ENCODE measurements at places on chromosomes 6 and 20. TPM values are rescaled to one million over a fixed set of nuclear protein-coding genes. Genes with fewer than 3 reads are reported as not detected.

The TNXB gene
- 99.6 TPM for total RNA-seq

The ABHD16B gene
- total RNA-seq: not detected

The MAP7 gene
- 0.37 TPM for total RNA-seq

The COL10A1 gene
- total RNA-seq: 6.6 TPM

The CD93 gene
- total RNA-seq: under 0.01 TPM

The RAD21L1 gene
- total RNA-seq: not detected

All from subcutaneous preadipocyte (primary cell).